B cell (primary cell): ENCODE measurements at places on chromosomes 6 and 20. TPM values are rescaled to one million over a fixed set of nuclear protein-coding genes. Genes with fewer than 3 reads are reported as not detected.

The TRIM15 gene
- not detected in 2 replicates for polyA plus RNA-seq

The TM9SF4 gene
- 23.5 and 27.7 TPM in 2 replicates for polyA plus RNA-seq

The ITPA gene
- 51.9 and 65.6 TPM in 2 replicates for polyA plus RNA-seq

DNA sequence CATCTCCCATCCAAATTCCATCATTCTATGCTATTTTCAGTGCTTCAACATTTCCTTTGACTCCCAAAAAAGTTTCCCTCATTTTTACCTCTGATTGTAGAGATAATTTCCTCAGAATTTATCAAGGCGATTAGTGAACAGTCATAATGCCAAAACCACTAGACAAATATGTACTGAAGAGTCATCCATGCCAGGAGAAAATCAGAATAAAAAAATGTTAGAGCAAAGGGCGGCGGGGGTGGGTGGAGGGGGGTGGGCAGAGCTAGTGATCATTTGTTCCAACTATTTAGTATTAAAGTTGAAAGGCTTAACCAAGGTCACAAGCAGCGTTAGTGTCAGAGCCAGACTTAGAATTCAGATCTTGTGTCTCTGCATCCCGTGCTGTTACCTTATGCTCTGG, 5.3 kb upstream of the ADGRF5 start:
- no peak for DNase-seq

DNA sequence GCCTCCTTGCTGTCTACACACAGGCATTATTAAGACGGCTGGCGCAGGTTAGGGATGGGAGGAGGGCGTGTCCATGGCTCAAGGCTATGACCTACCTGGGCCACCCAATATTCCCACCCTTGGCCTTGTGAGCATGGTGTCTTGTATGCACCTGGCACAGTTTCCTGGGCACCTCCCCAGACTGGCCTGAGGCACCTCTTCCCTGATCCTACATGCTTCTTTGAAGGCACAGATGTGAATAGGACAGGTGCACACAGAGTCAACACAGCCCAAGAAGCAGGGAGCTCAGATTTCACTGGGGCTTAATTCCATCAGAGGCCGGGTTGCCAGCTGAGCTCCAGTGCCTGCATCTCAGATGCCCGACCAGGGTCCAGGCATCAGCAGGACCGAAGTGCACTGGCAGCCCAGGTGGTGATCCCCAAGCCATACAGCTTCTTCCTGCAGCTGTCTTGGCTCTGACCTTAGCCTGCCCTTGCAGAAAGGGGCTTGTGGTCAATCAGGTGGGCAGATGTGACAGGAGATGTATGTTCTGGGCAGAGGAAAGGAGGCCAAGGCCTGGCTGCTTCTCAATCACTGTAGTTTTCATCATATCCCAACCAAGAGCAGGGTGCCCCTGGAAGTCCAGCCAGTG, 287.7 kb downstream of the CLIC5 start:
- DNase-seq = no peak

DNA sequence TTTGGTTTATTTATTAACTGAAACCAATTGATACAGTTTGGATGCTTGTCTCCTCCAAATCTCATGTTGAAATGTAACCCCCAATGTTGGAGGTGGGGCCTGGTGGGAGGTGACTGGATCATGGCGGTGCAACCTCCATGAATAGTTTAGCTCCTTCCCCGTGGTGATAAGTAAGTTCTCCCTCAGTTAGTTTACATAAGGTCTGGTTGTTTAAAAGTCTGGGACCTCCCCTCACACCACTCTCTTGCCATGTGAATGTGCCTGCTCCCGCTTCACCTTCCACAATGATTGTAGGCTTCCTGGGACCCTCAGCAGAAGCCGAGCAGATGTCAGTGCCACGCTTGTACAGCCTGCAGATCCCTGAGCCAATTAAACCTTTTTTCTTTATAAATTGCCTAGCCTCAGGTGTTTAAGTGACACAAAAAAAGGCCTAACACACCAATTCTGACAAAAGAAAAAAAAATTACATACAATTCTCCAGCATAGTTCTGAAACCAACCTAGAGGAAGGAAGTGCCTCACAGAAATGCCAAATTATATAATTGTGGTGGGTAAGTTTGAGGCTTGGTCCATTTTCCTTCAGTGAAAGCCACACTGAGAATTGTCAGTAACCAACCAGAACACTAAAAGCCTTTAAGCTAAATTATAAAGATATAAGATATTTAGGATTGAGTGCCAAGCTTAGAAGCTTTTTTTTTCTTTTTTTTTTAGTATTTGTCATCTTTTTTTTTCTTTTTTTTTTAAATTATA, 15.0 kb downstream of the MAP7 start:
- DNase-seq = no peak

- no peak for DNase-seq
Measured at GRCh38 chr20:24632581-24632980, 163.2 kb downstream of the SYNDIG1 start.

GRCh38 chr6:4909063-4909706, 94.7 kb downstream of the RPP40 start:
- DNase-seq = no peak

DNA sequence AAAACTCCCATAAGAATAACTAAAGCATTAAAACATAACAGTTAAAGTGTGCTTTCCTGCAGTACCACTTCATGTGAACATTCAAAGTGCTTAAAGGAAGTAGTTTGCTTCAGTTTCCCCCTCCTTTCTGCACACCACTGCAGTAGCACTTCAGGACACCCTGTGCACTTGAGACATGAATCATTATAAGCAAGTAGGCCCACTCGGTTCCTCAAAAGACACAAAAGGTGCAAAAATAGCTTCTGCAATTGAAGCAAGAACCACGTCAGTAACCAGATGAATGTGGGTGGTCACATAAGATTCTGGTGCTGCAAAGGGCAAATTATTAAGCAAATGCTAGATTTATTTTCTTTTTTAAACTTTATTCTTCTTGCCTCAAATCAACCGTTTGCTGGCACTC, 160.6 kb downstream of the HIVEP2 start:
- DNase-seq = peak; percentile 71

DNA sequence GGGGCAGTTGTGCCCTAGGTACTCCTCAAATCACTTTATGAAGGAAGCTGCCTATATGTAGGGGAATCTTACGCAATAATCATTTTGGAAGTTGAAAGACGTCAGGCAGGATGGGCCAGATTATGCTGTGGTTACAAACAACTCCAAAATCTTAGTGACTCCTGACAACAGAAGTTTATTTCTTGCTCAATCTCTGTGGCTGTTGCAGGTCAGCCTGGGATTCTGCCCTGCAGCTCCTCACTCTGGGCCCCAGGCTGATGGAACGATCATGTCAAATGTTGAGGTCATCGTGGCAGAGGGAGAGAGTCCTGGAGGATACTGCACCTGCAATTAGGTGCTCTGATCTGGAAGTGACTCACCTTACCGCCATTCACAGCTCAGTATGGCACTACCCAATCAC, 88.4 kb downstream of the ZDHHC14 start:
- DNase-seq = no peak

DNA sequence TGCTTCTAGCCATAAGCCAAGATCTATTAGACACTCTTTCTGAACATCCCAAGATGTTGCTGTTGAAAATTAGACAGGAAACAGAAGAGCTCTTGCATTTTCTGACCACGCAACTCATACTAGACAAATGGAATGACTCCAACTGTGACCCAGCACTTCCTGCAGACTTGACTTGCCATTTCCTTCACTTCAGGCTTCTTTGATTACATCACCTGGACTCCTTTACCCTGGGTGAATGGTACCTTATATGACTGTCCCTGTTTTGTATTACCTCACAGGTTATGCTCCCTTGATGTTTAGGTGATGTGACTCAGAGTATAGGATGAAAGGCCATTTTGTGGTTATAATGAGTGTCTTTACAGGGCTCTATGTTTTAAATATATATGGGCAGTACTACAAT, 236.1 kb downstream of the BMP2 start:
- DNase-seq = no peak

DNA sequence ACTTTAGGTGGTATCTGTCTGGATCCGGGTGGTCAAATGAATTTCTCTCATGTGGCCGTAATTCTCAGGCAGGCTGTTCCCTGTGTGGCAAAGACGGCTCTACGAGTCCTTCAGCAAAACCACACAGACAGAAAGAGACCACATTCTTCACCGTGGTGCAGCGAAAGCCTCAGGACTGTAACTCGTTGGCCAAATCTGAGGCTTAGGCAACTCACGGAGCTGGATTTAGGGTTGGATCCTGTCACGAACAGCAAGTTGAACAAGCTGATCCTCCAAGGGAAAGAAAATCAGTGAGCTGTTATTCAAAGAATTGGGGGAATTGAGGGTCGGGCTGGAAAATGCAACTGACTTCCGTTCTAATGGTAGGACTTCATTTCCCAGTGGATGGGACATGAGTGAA, 167.4 kb downstream of the ZMYND8 start:
- DNase-seq = no peak

DNA sequence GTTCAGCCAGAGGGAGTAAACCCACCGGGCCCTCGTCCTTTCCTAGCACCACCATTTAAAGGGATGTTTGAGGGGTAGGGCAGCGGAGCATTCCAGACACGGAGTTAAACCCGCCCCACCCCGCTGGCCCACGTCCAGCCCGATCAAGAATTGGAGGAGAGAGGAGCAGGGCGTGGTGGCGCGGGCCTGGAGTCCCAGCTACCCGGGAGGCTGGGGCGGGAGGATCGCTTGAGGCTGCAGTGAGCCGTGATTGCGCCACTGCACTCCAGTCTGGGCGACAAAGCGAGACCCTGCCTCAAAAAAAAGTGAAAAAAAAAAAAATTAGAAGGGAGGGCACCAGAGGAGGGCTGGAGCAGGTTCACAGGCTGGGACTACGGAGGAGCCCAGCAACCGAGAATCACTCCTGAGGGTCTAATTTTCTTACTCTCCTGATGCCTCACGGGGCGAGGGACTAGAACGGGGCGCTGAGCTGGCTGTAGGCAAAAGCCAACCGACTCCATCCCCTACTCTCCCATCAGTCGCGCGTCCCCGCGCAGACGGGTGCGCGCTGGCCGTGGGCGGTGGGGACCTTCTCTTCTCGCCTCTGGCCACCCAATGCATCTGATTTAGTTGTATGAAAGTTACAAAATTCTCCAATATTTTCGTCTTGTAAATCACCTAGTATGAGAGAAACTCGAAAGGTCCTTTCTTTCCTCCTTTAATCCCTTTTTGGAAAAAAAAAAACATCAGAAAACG, 6.1 kb upstream of the HSPA1B start:
- no peak for DNase-seq
